Left lung (tissue), 14 donors: ENCODE measurements at places on chromosomes 5 and 9.

GRCh38 chr9:129198319-129199043, 20.4 kb upstream of the IER5L start:
- H3K4me1 ChIP-seq = peaks cover 12% of the 10 kb centered on the region
- no peaks in the 10 kb centered on the region for H3K27me3 ChIP-seq
- no peaks in the 10 kb centered on the region for H3K36me3 ChIP-seq

DNA sequence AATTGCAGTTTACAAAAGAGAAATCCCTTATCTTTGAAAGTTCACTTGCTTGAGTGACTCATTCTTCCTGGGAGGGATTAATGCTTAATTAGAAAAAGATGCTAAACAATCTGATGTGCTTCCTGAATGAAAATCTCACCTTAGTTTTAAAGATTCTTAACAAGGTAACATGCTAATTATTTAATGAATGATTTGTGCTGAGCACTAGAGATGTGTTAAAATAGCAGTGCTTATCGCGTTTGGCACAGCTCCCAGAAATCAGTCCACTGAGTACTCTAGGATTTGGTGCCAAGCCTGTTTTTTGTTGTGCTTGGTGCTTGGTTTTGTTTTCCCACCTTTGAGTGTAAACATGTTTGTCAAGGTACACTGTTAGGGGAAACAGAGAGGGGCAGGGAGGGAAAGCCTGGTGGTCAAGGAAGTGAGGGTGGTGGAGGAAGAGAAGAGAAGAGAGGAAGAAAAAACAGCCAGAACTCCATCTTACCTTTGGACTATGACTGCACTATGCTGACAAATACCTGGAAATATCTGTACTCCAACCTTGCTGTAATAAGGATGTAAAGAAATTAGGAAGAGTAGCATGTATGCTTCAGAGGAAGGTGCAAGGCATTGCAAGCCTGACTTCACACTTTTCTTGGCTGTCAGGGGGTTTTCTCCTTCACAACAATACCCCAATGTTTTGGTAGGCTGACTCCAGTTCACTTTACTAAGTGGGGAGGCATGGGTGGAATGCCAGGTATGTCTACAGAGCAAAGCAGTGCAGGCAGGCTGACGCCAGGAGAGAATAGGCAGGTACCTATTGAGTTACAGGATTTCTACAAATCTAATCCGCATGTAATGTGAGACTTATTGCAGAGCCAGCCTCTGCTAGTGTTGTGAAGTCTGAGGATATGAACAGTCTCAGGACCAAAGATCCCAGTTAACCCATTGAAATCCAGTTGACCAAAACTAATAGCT, 157.2 kb upstream of the ISL1 start:
- no peaks in the 10 kb centered on the region for H3K36me3 ChIP-seq
- H3K4me3 ChIP-seq = no peak overlapping the region
- H3K27me3 ChIP-seq = no peaks in the 10 kb centered on the region
- no peaks in the 10 kb centered on the region for H3K4me1 ChIP-seq

DNA sequence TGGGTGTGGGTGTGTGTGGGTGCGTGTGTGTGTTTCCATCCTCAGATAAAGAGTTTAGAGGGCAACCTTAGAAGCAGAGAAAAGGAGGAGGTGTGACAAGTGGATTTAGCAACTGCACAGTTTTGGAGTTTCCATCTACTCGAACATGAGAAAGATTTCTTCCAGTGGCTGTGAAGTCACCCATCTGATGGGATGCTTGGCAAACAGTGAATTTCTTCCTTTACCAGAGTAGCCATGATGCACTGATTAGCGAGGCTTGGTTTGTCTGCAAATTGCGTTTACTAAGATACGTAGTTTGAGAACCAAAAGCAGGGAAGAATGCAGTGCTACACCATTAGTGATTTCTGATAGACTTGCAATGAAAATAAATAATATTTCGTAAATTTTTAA, 791 bp upstream of the STARD4 start:
- DNase-seq = no peak
- no peaks in the 10 kb centered on the region for H3K36me3 ChIP-seq
- H3K4me1 ChIP-seq = no peaks in the 10 kb centered on the region
- H3K4me3 ChIP-seq = peak overlapping the region; percentile 91

- no peak overlapping the region for H3K4me3 ChIP-seq
- H3K27ac ChIP-seq = no peak overlapping the region
- DNase-seq = no peak
- H3K4me1 ChIP-seq = no peaks in the 10 kb centered on the region
- no peaks in the 10 kb centered on the region for H3K36me3 ChIP-seq
Measured at GRCh38 chr9:79213417-79214125, 358.2 kb upstream of the TLE4 start.

- no peaks in the 10 kb centered on the region for H3K36me3 ChIP-seq
- H3K27me3 ChIP-seq = no peaks in the 10 kb centered on the region
Measured at GRCh38 chr5:6059137-6059800, 319.1 kb downstream of the MED10 start.

GRCh38 chr5:140607031-140607430, 25.9 kb downstream of the CD14 start:
- DNase-seq = no peak
- H3K4me1 ChIP-seq = peaks cover 4% of the 10 kb centered on the region
- no peak overlapping the region for H3K4me3 ChIP-seq
- no peaks in the 10 kb centered on the region for H3K36me3 ChIP-seq

GRCh38 chr5:531749-532315, 7.6 kb upstream of the SLC9A3 start:
- H3K27me3 ChIP-seq = peaks cover 66% of the 10 kb centered on the region
- peak; percentile 23 for DNase-seq
- no peak overlapping the region for H3K27ac ChIP-seq
- no peaks in the 10 kb centered on the region for H3K4me1 ChIP-seq
